ENCODE measurements at places on chromosomes 1 and 21.
A peak's percentile ranks its signal among the peaks of the same experiment; 100 is the strongest.

DNA sequence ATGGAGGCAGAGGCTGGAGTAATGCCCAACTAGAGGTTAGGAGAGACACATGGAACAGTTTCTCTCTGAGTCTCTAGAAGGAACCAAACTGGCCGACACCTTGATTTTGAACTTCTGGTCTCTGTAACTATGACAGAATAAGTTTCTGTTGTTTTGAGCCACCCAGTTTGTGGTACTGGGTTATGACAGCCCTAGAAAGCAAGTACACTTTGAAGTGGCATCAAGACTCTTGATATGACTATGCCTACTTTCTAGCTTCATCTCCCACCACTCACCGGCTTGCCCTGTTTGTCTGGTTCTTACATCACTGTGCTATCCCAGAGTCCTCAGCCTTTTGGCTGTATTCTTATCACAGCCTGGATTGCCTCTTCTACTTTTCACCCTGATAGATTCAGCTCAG, 230.3 kb upstream of the USP24 start:
- no peak overlapping the region for H3K27ac ChIP-seq
- DNase-seq, result no peak
- H3K4me3 ChIP-seq, result no peak overlapping the region
- H3K36me3 ChIP-seq, result no peaks in the 10 kb centered on the region
- H3K4me1 ChIP-seq, result no peaks in the 10 kb centered on the region
- peaks cover 6% of the 10 kb centered on the region for H3K27me3 ChIP-seq

DNA sequence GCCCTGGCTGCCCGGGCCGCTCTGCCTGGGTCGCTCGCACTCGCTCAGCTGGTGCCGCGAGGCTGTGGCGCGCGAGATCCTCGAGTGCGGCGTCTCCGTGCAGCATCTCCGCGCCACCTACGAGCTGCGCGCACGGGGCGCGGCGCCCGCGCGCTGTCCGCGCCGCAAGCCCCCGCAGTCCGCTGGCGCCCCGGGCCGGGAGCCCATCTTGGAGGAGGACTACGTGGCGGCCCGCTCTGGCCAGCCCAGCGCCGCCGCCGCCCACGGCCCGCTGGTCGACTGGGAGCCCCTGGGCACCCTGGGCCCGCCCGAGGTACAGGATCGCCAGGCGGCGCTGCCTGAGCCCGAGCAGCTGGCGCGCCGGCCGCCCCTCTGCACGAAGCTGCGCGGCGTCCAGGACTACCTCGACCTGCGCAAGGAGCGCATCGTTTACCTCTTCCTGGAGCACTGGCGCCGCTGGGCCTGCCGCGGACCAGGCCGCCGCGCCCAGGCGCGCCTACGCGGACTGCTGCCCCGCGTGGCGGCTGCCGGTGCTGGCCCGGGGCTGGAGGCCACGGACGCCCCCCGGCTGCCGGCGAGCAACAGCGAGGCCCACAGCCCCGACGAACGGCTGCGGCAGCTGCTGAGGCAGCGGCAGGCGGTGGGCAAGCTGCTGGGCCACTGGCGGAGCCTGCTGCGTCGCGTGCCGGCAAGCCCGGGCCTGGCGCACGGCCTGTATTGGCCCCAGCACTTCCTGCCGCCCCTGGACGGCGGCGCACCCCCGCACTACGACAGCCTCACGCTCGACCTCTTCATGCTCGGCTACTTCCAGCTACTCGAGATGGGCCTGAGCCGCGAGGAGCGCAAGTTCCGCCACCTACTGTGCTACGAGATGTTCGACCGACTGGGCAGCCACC, 10.9 kb downstream of the TNFRSF25 start:
- no peak overlapping the region for H3K4me3 ChIP-seq
- peaks cover 10% of the 10 kb centered on the region for H3K27me3 ChIP-seq

DNA sequence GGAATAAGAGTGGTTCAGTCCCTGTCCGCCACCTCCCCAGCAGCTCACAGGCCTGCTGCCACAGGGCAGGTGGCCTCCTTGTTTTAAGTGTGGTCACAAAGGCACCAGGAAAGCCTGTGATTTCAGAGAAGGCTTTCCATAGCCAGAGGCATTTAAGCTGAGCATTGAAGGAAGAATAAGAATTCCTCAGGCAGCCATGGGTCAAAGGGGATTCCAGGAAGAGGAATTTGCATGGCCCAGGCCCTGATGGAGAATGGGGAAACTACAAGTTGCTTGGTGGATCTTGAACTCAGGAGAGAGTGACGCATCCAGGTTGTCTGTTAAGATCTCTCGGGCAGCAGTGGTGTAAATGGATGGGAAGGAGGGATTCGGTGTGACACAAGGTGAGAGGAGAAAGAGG, 66.7 kb downstream of the KLHDC7A start:
- no peaks in the 10 kb centered on the region for H3K36me3 ChIP-seq
- H3K4me3 ChIP-seq, result no peak overlapping the region
- no peak overlapping the region for H3K27ac ChIP-seq
- H3K4me1 ChIP-seq, result no peaks in the 10 kb centered on the region
- DNase-seq, result no peak

GRCh38 chr1:235657747-235658526, 8.4 kb upstream of the GNG4 start:
- DNase-seq, result no peak
- H3K4me1 ChIP-seq, result no peaks in the 10 kb centered on the region
- H3K36me3 ChIP-seq, result peaks cover 13% of the 10 kb centered on the region

- no peak for DNase-seq
- H3K36me3 ChIP-seq, result no peaks in the 10 kb centered on the region
- H3K4me3 ChIP-seq, result no peak overlapping the region
- H3K27me3 ChIP-seq, result no peaks in the 10 kb centered on the region
- no peak overlapping the region for H3K27ac ChIP-seq
- H3K4me1 ChIP-seq, result no peaks in the 10 kb centered on the region
Measured at GRCh38 chr1:63861052-63861691, 87.4 kb downstream of the ROR1 start.

GRCh38 chr1:65525266-65526048, 105.0 kb downstream of the LEPR start:
- peaks cover 12% of the 10 kb centered on the region for H3K27me3 ChIP-seq
- no peak overlapping the region for H3K4me3 ChIP-seq
- H3K36me3 ChIP-seq, result no peaks in the 10 kb centered on the region
- no peaks in the 10 kb centered on the region for H3K4me1 ChIP-seq

DNA sequence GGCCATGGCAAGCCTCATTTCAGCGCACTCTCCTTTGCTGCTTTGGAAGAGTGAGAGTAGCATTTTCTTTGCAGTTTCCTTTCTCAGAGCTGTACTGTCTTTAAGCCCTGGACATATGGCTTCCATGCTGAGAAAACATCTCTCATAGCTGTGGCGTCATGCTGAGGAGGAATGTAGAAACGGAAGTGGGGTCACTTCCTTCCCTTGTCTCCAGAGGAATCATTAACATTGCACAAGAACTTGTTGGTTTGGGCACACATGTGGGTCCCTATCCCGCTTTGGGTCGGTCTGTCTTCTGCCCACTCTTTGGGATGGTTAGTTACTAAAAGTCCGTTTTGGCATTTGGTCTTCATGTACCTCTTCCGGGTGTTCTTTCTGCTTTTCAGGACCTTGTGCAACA, 5.6 kb downstream of the MFN2 start:
- H3K27ac ChIP-seq, result no peak overlapping the region
- H3K4me1 ChIP-seq, result peaks cover 12% of the 10 kb centered on the region
- H3K36me3 ChIP-seq, result peaks cover 51% of the 10 kb centered on the region
- H3K4me3 ChIP-seq, result no peak overlapping the region
- no peak for DNase-seq

DNA sequence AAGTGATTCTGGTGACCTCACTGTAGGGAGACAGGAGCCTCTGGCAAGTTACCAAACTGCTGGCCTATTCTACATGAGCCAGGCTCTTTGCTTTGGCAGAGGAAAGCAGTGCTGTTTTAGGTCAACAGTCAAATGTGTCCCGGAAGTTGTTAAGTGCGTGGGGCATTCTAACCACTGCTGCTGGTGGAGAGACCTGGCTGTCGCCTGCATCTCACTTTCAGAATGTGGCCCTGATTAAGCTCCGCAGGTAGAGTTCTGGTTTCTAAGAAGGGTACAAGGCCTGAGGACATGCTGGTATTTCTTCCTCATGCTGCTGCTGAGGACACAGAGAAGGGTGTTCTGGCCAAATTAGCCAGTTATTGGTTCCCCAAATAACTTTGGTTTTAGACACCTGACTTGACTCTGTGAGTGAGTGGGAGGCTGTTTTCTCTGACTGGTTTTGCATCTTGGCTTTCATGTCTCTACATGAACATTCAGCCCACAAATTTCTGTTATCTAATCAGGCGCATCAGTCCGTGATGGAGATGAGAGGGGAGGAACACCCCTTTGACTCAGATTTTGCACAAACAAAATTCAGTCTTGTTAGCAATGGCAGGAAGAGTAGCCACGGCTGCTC, 120.8 kb downstream of the LMO4 start:
- H3K27ac ChIP-seq, result no peak overlapping the region
- peak overlapping the region; percentile 1 for H3K4me3 ChIP-seq
- peaks cover 3% of the 10 kb centered on the region for H3K4me1 ChIP-seq
- H3K27me3 ChIP-seq, result no peaks in the 10 kb centered on the region

DNA sequence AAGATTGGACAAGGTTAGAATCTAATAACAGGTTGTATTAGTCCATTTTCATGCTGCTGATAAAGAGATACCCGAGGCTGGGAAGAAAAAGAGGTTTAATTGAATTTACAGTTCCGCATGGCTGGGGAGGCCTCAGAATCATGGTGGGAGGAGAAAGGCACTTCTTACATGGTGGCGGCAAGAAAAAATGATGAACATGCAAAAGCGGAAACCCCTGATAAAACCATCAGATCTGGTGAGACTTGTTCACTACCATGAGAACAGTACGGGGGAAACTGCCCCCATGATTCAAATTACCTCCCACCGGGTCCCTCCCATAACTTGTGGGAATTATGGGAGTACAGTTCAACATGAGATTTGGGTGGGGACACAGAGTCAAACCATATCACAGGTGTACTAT, 22.9 kb upstream of the TTLL7 start:
- no peak overlapping the region for H3K4me3 ChIP-seq
- DNase-seq, result no peak
- no peaks in the 10 kb centered on the region for H3K27me3 ChIP-seq
- H3K4me1 ChIP-seq, result no peaks in the 10 kb centered on the region

DNA sequence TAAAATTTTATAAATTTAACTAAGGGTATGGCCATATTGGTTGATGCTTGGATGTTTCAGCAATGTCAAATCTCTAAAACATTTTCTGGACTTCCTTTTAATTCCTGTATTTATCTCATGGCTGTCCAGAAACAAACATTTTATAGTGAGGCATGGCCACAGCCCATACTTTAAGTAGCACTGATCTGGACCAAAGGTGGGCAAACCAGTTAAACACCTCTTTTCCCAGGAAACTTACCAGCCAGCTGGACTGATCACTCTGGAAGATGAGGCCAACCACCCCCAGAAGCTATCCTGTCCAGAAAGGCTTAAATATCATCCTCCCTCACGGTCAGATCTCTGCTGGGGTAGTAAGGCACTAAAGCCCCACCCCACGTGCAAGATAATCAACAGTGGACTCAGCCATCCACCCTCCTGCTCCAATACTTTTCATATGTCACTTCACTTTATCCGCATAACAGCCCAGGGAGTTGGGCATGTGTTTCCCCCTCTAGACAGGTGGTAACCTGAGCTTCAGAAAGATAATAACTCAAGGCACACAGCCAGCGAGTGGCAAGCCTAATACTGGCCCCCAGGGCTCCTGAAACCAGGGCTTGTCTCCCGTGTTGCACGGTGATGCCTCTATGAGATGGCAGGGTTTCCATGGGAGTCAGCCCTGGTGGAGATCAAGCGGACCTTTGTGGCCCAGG, 120.5 kb upstream of the NGF start:
- H3K36me3 ChIP-seq, result no peaks in the 10 kb centered on the region
- no peak overlapping the region for H3K27ac ChIP-seq
- peaks cover 4% of the 10 kb centered on the region for H3K4me1 ChIP-seq
- no peak overlapping the region for H3K4me3 ChIP-seq
- DNase-seq, result no peak

DNA sequence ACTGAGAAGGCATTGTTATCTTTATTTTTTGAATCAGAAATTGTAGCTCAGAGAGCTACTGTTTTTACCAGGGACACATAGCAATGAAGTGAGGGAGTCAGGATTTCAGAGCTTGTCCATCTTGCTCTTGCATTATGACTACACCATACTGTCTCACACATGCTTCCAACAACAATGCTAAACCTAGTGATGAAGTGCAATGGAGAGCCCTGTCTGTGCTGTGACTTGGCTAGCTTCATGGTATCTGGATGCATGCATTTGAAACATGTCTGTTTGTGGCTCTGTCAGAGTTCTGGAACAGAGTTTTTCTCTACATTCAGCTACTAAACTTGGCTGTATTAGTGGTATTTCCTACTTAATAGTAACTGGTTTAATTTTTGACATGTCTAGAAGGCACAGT, 7.0 kb downstream of the PLPPR4 start:
- H3K27ac ChIP-seq, result no peak overlapping the region
- no peak for DNase-seq
- H3K4me3 ChIP-seq, result no peak overlapping the region
- H3K27me3 ChIP-seq, result no peaks in the 10 kb centered on the region
- no peaks in the 10 kb centered on the region for H3K36me3 ChIP-seq
- H3K4me1 ChIP-seq, result no peaks in the 10 kb centered on the region

DNA sequence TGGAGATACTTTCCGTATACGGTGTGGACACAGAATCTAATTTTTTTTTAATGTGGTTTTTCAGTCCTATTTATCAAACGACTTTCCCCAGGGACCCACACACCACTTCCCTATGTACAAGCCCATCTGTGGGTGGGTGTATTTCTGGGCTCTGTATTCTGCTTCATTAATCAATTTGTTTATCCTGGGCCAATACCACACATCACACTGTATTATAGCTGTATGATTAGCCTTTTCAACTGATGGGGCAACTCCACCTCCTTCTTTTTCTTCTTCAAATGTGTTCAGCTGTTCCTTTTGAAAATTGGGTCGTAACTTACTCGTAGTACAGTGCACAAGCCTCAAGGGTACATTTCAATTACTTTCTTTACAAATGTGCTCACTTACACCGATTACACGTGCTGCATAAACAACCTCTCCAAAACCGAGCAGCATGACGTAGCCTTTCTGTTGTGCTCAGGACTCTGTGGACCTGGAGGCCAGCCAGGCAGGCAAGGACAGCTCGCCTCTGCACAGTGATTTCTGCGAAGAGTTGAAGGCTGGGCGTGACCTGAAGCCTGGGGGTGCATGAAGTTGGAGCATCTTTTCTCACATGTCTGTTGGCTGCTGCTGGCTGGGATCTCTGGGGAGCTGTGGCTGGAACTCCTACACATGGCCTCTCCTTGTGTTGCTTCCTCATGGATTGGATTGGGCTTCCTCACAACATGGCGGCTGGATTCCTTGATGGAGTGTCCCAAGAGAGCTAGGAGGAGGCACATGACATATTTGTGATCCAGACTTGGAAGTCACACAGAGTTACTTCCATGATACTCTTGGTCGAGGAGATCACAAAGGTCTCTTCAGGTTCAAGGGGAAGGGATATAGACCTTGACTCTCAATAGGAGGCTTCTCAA, 126.5 kb downstream of the CRYAA start:
- no peak overlapping the region for H3K27ac ChIP-seq
- H3K36me3 ChIP-seq, result no peaks in the 10 kb centered on the region
- no peak overlapping the region for H3K4me3 ChIP-seq
- H3K27me3 ChIP-seq, result no peaks in the 10 kb centered on the region
- no peak for DNase-seq

- no peaks in the 10 kb centered on the region for H3K27me3 ChIP-seq
- H3K27ac ChIP-seq, result no peak overlapping the region
- H3K36me3 ChIP-seq, result no peaks in the 10 kb centered on the region
- no peaks in the 10 kb centered on the region for H3K4me1 ChIP-seq
- no peak for DNase-seq
Measured at GRCh38 chr1:147509786-147510395, 31.4 kb upstream of the BCL9 start.

Data from CD4-positive, alpha-beta T cell (primary cell).